ENCODE measurements at places on chromosomes 6 and 20.

DNA sequence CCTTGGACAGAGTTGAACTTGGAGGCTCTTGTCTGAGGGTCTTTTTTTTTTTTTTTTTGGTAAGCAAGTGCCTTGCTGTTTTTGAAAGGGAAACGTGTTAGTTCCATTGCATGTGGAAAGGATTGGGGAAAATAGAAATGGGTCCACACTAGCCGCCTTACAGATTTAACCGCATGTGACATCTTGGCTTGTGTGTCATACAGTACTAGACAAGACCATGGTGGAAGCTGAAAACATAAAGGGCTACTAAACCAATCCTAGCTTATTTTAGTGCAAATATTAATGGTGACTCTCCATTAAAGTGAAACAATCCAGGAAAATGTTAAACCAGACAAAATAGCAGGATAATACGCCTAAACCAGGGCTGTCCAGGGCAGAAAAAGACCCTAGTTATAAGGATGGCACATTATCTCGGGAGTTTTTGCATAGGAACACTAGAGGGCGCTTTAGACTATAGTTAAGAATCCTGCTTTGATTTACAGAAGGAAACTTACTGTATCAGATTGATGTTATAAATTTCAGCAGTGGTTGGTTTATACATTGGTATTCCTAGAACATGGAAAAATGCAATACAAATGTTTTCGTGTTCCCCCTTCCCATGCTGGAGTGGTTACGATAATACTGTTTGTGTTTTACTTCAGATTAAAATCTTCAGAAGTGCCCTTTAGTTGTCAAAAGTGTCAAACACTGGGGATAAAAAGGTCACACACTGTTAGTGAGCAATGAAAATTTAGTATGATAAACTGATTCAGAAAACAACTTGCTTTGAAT, 59.8 kb upstream of the DEK start:
- DNase-seq = no peak

GRCh38 chr6:135750081-135750480, 101.4 kb upstream of the PDE7B start:
- DNase-seq = no peak

DNA sequence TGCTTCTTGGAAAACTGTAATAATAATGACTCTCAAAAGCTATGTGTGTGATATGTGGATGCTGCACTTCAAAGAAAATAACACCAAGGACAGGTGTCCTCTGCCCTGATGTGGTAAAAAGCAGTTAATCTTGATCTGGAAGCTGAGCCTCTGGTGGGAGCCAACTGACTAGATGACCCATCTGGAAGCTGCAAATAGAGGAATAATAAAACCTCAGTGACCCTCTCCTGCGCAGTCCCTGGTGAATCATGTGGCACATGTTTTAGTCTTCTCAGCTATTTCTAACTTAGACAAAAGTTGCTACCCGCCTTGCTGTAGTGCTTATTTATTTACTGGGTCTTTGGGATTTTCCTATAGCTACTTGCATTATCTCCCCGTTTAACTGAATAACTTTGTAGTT, 47.3 kb downstream of the TP53INP2 start:
- DNase-seq = no peak

GRCh38 chr6:41298785-41299502, 12.5 kb upstream of the TREM1 start:
- DNase-seq = no peak

- peak; percentile 77 for DNase-seq
These were observed 1.5 kb downstream of the BRD2 start for GRCh38 chr6:32969685-32970412.

DNA sequence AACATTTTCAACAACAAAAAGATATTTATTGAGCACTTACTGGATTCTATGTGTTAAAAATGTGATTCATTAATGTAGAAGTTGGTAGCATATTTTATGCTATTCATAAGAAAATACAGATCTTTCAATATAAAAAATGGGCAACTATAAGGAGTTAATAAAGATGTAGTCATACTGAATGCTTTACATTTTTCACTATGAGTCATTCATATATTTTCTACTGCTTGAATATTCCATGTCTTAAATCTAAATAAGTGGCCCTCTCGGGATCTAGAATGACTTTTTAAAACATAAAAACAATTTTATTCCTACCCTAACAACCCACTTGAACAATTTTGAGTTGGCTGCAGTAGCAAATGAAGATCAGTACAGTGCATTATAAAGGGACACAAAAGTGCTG, 362.1 kb downstream of the PHF3 start:
- DNase-seq = no peak

GRCh38 chr6:146420255-146420654, 123.4 kb upstream of the RAB32 start:
- no peak for DNase-seq

- no peak for DNase-seq
These were observed 200.9 kb downstream of the BACH2 start for GRCh38 chr6:90095788-90096187.

GRCh38 chr6:93021235-93021915, 398.0 kb downstream of the EPHA7 start:
- no peak for DNase-seq

DNA sequence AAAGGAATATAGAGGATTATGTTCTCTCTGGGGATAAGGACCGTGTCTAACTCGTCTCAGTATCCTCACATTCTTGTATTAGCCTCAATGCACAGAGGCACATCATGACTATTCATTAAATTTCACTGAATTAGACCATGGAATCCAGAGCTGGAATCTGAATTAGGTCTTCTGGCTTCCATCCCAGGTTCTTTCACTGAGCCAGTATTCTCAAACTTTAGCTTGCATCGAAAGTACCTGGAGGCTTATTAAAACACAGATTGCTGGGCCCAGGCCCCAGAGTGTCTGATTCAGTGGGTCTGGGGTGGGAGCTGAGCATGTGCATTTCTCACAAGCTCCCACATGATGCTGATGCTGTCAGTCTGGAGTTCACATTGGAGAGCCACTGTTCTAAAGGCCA, 142.0 kb downstream of the UST start:
- no peak for DNase-seq

DNA sequence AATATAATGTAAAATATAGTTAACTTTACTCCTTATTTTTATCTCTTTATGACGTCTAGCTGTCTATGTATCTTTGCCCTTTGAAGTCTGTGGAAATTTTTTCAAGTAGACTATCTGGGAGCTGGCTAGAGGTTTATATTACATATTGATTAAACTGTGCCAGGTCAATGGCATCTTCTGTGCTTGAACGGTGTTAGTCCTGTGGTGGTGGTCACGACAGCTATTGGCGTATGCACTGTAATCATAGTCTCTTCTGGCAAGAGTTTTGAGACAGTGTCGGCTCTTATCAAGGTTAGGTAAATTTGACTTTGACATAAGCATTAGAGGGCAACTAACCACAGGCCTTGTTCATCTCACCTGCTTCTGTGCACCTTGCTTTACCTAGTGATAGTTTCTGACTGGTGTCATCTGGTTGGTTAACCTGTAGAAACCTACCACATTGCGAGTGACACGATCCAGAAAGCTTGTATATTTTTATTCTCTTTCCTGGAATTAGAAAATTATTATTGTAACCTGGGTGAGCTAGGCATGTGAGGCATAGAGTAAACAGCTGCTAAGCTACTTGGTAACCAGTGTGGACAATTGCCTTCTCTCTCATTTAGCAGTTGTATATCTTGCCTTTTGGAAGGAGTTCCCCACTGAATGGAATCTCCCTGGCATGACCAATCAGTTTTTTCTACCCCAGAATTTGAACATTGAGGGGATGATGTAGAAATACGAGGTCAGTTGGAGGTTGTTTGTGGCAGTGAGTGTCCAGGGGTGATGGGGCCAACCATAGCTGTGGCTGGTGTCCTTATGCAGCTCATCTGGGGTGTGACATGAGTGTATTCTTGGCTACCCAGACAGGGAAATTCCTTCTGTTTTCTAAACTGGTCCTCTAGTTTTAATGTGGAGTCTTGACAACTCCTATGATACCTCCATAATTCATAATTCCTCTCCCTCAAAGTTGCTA, 45.9 kb downstream of the SH3BGRL2 start:
- no peak for DNase-seq

DNA sequence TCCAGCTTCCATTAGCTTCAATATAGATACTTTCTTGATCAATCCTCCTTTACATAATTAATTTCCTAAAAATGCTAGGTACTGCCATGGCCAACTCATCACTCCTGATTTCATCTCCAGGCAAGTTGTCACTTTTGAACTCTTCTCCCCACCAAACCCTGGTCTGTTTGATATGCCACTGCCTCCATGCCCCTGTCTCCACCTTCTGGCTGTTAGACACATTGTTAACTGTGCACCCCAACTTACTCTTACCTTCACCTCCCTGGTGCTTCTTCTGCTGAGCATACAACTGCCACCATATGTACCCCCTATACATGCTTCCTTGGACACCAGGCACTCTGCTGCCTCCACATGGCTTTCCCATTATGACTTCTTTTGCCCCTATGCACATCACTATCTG, 21.9 kb upstream of the AIG1 start:
- no peak for DNase-seq

DNA sequence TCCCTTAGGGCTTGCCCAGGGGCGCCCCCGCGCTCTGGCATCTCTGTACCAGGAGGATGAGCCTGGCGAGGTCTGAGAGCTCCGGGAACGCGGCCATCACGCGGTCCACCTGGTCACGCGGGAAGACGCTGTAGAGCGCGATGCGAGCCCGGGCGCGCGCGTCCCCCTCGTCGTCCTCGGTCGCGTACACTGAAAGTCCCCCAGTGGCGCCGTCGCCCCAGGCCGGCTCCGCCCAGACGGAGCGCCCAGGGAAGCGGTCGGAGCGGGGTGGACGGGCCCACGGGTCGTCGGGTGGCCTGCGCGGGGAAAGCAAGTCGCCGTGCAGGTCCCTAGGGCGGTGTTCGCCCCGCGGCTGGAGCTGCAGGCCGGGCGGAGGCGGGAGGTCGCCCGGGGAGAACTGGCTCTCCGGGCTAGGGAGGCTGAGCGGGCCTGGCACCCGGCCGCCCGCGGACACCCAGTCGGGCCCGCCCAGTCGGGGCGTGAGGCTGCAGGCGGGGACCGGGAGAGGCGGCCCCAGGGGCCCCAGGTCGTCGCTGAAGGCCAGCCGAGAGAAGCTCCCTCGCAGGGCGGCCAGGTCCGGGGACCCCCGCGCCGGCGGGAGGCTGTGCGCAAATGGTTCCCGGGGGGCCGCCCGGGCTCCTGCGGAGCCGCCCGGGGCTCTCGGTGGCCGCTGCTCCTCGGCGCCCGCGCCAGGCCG, 34.0 kb downstream of the ZC3H12D start:
- peak; percentile 84 for DNase-seq

- no peak for DNase-seq
These were observed 8.4 kb downstream of the NINL start for GRCh38 chr20:25576783-25577530.

- no peak for DNase-seq
These were observed 100.9 kb downstream of the TMEM242 start for GRCh38 chr6:157222201-157222981.

- no peak for DNase-seq
These were observed 28.4 kb upstream of the RIN2 start for GRCh38 chr20:19729672-19730071.

DNA sequence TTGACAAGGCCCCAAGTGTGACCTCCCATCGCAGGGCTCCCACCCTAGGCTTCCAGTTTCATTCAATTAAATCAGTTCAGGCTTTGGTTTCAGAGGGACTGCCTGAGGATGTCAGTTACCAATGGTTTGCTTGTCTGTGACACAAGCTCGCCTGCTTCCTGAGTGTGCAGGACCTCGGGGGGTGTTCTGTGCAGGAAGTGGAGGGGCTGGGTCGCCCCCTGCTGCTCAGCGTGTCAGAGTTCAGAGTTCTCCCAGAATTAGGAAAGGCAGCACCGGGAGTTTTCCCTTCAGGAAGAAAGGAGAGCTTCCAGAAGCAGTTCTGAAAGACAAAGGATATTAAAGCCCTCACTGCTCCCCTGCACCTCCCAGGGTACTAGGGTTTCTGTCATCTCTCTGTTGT, 50.8 kb upstream of the TGM3 start:
- DNase-seq = no peak

- no peak for DNase-seq
These were observed 593.8 kb upstream of the NRSN1 start for GRCh38 chr6:23532227-23532626.

DNA sequence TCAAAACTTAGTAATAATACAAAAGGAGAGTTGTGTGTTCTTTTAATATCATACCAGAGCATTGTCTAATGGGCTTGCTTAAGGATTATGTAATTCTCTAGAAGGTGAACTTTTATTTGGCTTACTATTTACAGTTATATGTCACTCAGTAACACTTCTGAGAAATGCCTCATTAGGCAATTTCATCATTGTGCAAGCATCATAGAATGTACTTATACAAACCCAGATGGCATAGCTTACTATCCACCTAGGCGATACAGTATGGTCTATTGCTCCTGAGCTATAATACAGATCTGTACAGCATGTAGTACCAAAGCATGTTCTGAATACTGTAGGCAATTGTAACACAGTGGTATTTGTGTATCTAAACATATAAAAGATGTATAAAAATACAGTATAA, 340.1 kb downstream of the PHF3 start:
- no peak for DNase-seq

- DNase-seq = no peak
These were observed 38.8 kb downstream of the SNX9 start for GRCh38 chr6:157861814-157862213.

- DNase-seq = no peak
These were observed 120.9 kb downstream of the SYCP2 start for GRCh38 chr20:59812286-59813125.

DNA sequence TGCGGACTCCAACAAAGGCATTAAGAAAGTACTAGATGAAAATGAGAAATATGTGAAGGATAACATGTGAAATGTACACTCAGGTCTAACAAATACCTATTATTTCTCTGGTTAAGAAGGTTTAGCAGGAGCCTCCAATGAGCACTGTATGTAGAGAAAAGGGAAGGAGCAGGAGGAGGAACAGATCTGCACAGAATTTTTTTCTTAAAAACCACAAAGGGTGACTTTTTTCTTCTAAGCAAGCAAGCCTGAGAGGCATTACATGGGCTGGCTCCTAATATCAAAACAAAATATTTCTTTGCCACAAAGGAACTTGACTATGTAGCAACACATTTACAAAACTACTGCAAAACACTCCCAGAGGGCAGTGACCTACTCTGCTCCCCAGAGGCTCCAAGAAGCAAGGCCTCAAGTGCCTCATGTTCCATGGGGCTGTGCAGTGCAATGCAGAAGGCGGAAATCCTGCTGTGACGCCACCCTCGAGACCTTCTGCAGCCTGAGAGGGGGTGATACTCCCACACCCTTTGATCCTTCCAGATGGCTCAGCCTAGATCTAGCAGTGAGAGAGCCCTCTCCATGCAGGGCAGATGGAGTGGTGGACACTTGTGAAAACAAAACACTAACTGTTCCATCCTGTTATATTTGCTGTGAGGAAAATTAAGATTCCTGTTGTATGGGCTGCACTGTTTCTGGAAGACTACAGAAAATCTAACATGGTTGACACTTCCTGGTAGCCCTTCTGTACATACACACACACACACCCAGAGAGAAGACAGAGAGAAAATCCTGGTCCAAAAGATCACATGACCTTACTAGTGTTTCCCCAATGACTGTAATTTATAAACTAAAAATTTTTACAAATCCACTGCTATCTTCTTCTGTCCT, 36.0 kb upstream of the SMIM29 start:
- peak; percentile 48 for DNase-seq
